Globus pallidus (tissue), 1 donor: ENCODE measurements at places on chromosomes 2 and 18.
A peak's percentile ranks its signal among the peaks of the same experiment; 100 is the strongest.

- DNase-seq: no peak
Measured at GRCh38 chr2:231361701-231362554, 33.6 kb upstream of the B3GNT7 start.

DNA sequence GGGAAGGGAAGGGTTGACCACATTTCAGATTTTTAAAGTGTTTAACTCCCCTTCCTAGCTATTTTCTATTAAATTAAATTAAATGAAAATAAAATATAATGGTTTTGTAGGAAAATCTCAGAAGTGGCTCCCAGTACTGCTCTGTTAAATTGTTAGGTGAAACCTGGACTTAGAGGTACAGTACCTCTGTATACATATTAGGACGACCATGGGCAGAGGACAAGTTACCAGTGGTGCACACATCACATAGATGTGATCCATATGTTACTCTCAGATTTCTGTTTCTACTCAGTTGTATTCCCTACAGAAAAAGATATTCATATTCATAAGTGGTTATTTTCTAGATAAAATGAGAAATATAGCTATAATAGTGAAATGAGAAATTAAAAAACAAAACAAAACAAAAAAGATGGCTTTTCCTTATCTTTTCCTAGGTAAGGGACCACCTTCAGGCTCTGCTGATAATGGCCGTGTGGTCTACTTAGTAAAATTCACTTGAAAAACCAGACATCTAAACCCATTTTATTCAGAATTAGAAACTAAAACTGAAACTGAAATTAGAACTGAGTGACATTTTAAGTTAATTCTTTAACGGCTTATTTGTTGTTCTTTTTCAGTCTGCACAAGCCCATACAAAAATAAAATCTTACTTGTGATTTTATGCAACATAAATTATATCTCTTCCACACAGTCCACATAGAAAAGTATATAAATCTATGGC, 832.5 kb upstream of the CHAC2 start:
- DNase-seq: no peak

DNA sequence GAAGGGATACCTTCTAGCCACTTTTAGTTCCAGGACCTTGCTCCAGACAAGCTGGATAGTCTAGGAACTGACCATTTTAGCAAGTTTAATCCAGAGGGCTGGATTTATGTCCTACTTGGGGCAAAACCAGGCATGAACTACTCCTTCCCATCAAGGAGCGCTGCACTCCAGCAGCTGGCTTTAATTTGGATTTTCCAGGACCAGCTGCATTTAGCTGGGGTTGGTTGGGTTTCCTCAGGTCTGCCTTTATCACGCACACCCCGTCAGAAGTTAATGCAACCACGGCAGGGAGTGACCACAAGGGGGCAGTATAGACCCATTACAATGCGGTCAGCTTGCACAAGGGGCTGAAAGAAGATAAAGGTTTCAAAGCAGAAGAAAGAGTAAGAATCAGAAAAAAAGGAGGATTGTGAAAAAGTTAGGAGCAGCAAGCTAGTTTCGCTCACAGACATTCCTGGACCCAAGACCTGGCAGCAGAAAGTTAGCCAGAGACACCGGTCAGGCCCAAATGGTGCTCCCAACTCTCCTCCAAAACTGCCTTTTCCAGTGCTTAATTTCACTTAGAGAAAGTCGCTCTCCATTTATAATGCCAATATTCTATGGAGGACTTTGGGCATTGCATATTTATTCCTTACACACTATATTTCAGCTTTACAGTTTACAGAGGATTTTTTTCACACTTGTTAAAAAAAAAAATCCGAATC, 40.1 kb downstream of the SLC4A1AP start:
- DNase-seq: peak; percentile 61

DNA sequence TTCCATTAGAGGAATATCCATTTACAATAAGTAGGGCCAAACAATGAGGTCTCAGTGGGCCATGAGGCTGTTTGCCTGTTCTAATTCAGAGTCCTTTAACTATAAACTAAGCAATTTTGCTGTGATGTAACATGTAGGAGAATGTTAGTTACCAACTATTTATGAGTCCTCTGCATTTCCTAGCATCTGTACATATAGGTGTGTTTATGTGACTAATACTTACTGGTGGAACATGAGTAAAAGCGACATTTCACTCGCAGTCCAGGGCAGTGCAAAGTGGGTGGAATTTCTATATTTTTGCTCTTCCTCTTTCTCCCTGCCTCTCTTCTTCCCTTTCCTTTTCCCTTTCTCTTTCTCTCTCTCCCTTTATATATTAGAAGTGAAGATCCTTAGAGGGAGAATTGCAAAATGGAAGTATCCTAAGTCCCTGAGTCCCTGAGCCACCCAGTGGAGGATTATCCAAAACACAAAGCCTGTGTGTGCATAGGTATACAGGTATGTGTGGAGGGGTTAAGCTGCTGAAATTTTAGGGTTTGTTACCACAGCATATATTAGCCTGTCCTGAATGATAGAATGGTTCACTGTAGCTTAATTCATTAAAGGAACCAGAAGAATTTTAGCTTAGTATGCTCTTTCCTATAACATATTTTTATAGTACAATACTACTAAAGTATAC, 487.0 kb upstream of the FANCL start:
- DNase-seq: no peak

- DNase-seq: no peak
Measured at GRCh38 chr18:75916624-75916982, 489.1 kb upstream of the SMIM21 start.

DNA sequence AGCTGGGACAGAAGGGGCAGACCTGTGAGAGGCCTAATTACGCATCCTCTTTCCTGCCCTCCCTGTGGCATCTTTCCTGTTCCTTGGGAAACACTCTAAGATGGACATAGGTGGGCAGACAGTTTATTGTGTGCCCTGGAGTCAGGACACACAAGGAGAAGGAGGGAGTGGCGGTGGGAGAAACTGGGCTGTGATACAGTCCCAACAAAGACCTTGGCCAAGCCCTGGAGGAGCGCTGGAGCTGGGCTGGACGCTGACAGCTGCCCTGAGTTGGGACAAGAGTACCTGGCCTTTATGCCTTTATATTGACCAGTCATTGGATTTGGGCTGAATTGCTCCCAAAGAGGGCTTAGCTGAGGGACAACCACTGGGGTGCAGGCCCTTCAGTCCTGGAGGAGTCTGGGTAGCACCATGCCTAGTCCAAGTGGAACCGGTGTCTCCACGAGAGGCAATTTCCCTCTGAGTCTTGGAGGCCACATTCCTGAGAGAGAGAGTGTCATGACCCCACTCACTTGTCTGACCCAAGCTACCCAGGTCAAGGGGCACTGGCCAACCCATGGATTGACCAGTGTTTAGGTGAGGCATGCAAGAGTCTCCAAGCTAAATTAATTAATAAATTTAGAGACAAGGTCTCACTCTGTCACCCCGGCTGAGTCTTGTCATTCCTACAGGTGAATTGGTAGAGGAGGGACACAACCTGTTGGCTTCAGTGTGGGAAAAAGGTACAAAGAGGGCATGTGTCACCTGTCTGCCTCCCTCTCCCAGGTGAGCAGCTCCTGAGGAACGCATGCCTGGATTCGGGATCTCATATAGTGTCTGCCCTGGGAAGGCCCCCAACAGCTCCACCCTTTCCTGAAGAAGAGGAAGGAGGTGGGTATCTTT, 107.1 kb upstream of the ST3GAL5 start:
- DNase-seq: no peak

- DNase-seq: no peak
Measured at GRCh38 chr18:67043276-67043675, 439.4 kb upstream of the CDH19 start.
